ENCODE measurements at places on chromosomes 6 and 20.

DNA sequence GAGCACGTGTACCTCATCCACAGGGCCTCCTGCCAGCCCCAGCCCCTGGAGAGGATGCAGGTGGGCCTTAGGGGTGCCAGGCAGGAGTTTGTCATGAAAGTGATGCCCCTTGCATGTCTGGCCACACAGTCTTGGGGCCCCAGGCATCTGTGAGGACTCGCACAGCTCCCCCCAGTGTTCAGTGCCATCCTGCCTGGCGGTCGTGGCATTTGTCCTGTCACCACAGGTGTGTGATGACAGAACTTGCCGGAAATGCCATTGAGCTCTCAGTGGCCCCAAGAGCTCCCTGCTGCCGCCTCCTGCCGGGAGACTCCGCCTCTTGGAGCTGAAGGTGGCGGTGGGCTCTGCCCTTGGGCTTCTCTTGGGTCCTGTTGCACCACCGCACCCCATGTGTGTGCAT is 30.6 kb upstream of the ADRM1 start:
- DNase-seq, result no peak

DNA sequence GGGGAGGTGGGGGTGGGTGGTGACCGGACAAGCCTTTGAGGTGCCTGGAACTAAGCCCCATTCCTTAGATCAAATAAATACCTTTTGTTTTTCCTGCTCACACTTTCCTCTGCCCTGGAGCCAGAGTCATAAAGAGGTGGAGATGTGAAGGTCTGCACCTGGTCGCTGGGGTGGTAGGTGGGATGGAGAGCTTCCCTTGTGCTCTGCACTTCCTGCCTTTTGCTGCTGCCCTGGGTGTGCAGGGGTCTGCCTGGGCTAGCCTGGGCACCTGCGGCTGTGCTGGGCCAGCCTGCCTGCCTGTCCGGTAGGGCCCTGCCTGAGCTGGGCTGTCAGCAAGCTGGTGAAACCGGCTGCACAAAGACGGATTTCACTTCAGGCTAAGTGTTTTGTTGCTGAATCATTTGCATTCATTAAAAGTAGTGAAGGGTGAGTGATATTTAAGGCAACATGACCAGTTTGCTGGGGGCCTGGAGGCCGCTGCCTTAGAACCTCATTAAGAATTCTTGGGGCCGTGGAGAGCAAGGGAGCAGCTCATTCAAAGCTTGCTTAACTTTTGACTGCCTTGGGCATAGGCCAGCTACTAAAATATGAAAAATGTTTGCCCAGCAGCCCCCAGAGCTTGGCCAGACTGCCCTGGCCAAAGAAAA is 20.5 kb downstream of the PTK7 start:
- DNase-seq, result no peak

DNA sequence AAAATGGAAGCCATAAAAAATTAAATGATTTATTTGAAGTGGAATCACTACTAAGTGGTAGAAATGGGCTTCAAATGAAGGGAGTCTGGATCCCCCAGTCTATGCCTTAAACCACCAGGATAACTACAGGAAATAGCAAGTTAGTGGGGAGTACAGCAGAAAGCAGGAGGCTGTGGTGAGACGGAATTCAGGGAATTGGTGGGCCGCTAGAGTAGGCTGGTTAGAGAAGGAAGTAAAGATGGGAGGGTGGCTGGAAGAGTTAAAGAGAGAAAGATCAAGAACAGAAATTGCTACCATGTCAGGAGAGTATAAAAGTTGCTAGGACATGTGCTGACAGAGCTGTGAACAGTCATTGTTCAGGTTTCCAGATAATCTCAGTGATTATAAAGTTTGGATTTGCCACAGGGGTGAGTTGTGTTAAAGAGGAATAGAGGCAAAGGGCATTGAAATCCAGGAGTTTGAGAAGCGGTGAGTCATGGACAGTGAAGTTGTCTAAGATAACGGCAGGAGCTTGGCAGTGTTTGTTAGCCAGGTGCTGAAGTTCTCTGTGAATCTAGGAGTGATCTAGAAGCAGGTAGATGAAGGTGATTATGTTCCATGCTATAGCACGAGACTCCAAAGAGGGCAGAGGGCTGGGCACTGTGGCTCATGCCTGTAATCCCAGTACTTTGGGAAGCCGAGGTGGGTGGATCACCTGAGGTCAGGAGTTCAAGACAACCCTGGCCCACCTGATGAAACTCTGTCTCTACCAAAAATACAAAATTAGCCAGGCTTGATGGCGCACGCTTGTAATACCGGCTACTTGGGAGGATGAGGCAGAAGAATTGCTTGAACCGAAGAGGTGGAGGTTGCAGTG is 13.7 kb upstream of the HINT3 start:
- no peak for DNase-seq

- no peak for DNase-seq
These were observed 5.1 kb downstream of the HLA-E start for GRCh38 chr6:30494291-30494861.
